ENCODE measurements at places on chromosomes 11 and 22. TPM values are rescaled to one million over a fixed set of nuclear protein-coding genes. Genes with fewer than 3 reads are reported as not detected.

GRCh38 chr11:65577756-65578109 is 1.9 kb downstream of the EHBP1L1 start:
- peak; percentile 81 for DNase-seq
- H3K4me1 ChIP-seq = peaks cover 66% of the 10 kb centered on the region
- H3K4me3 ChIP-seq = peak overlapping the region; percentile 87
- H3K27me3 ChIP-seq = no peaks in the 10 kb centered on the region
- H3K36me3 ChIP-seq = peaks cover 36% of the 10 kb centered on the region

- H3K4me3 ChIP-seq = no peak overlapping the region
- H3K4me1 ChIP-seq = peaks cover 27% of the 10 kb centered on the region
- H3K27ac ChIP-seq = no peak overlapping the region
Observed at GRCh38 chr11:64799623-64800302, 3.3 kb downstream of the MAP4K2 start.

- H3K27me3 ChIP-seq = no peaks in the 10 kb centered on the region
- no peak overlapping the region for H3K4me3 ChIP-seq
- H3K36me3 ChIP-seq = no peaks in the 10 kb centered on the region
- DNase-seq = no peak
Observed at GRCh38 chr11:75319035-75319877, 32.2 kb downstream of the ARRB1 start.

GRCh38 chr22:17501679-17502285 is 61.5 kb upstream of the SLC25A18 start:
- no peak overlapping the region for H3K4me3 ChIP-seq
- no peak overlapping the region for H3K27ac ChIP-seq
- no peak for DNase-seq
- no peaks in the 10 kb centered on the region for H3K4me1 ChIP-seq
- peaks cover 5% of the 10 kb centered on the region for H3K36me3 ChIP-seq

DNA sequence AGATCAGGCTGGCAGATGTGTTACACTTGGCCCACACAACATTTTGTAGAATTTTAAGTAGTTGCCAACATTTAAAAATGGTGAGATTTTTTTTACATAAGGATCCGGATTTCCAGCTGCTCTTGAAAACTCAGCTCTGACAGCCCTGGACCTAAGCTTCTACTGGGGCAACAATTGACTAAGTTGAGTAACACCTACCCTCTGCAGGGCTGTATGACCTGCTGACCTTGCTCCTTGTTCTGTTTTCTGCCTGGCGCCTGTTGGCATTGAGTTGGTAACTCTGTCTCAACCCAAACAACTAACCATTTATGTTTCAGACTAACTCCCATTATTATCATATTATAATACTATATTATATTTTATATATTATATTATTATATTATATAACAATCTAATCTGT is 21.1 kb upstream of the LRRC55 start:
- no peaks in the 10 kb centered on the region for H3K36me3 ChIP-seq
- no peak overlapping the region for H3K27ac ChIP-seq
- H3K4me1 ChIP-seq = peaks cover 6% of the 10 kb centered on the region
- H3K27me3 ChIP-seq = no peaks in the 10 kb centered on the region

DNA sequence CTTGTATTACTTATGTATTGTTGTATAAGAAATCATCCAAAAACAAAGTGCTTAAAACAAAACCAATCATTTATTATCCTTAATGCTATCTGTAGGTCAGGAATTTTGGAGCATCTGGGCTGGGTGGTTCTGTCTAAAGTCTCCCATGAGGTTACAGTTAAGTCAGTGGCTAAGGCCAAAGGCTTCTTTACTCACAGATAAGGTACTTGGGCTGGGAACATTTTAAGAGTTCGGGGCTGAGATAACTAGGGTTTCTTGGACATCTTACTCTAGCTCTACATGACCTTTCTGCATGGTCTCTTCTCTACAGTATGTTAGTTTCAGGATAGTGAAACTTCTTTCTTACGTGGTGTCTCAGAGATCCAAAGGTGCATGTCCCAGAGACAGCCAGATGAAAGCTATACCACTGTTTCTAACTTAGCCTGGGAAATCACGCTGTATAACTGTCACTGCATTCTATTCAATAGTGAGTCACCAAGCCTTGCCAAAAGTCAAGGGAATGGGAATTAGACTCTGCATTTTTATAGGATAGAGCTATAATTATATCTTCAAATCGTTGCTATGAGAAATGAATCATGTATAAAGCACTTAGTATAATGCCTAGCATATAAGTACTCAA is 29.6 kb downstream of the SOX6 start:
- H3K4me3 ChIP-seq = no peak overlapping the region
- no peak overlapping the region for H3K27ac ChIP-seq
- no peak for DNase-seq
- H3K4me1 ChIP-seq = no peaks in the 10 kb centered on the region
- H3K36me3 ChIP-seq = no peaks in the 10 kb centered on the region

- peak; percentile 68 for DNase-seq
- H3K27ac ChIP-seq = peak overlapping the region; percentile 94
- H3K4me1 ChIP-seq = peaks cover 93% of the 10 kb centered on the region
- H3K36me3 ChIP-seq = no peaks in the 10 kb centered on the region
Observed at GRCh38 chr22:46058591-46059519, 81.9 kb upstream of the WNT7B start.

GRCh38 chr11:61611309-61611708 is 30.4 kb upstream of the SYT7 start:
- H3K4me3 ChIP-seq = no peak overlapping the region
- no peaks in the 10 kb centered on the region for H3K4me1 ChIP-seq
- no peak overlapping the region for H3K27ac ChIP-seq
- no peak for DNase-seq
- peaks cover 18% of the 10 kb centered on the region for H3K27me3 ChIP-seq

DNA sequence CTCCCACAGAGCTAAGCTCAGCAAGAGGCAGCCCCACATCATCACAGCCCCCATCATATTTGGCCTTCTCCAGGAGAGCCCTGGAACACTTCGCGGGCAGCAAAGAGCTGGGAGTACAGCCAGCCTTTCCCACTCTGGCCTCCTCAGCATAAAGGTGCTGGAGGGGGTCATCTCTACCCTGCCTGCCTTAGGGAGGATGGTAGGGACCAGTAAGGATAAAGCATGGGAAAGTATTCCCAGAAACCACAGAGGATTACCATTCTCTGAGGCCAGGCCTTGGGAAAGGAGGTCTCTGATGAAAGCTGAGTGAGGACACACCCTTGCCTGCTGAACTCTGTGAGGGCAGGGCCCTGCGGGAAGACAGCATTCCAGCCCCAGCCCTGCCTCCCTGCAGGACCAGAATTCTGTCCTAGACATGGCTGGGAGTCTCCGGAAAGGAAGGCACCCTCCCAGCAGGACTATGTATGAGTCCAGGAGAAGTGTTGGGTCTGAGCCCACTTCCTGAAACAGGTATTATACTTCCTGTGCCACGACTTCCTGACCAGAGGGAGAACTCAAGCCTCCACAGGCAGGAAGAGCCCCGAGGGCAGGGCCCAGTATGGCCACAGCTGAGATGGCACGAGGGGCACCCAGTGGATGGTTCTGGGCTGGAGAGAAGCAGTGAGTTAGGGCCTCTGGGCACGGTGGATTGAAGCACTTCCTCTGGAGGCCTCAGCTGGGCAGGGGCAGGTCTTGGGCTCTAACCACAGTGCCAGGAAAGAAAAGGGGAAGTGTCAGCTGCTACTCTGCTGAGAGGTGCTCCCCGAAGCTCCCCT is 12.9 kb upstream of the CASTOR1 start:
- DNase-seq = peak; percentile 81
- H3K27me3 ChIP-seq = no peaks in the 10 kb centered on the region
- H3K27ac ChIP-seq = peak overlapping the region; percentile 89
- peaks cover 57% of the 10 kb centered on the region for H3K36me3 ChIP-seq

DNA sequence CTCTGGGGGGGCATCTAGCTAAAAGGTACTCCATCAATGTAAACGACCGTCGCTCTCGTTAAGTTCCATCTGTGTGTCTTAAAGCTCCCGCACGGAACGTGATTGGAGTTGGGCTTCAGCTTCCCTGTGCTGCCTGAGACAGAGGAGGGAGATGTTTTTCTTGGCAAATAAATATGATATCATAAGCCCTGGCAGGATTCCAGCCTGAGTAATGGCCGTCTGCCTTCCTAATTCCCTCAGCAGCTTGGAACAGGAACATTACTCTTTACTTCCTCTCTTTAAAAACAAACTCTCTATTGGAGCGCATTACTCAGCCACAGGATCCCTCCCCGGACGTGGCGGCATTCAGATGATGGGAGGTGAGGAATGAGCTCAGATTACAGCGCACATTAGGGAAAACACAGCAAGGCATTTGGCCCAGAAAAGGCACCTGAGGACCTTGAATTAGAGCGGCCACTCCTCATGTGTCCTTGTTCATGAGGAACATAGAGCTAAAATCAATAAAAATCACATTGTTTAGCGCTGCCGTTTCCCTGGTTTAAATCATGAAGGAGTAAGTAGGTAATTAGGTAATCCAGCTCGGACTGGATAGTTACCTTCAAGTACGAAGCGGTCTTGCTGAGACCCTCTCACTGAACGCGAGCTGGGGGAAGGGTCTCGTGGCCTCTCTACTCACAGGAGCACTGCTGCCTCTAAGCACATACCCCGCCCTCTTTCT is 230.4 kb downstream of the ST3GAL4 start:
- peak overlapping the region; percentile 11 for H3K4me3 ChIP-seq
- DNase-seq = peak; percentile 76
- peaks cover 12% of the 10 kb centered on the region for H3K4me1 ChIP-seq

DNA sequence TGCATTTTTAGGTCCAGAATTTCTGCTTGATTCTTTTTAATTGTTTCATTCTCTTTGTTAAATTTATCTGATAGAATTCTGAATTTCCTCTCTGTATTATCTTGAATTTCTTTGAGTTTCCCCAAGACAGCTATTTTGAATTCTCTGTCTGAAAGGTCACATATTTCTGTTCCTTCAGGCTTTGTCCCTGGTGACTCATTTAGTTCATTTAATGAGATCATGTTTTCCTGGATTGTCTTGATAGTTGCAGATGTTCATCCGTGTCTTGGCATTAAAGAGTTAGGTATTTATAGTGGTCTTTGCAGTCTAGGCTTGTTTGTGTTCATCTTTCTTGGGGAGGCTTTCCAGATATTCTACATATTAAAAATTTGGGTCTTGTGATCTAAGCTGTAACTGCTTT is 694.8 kb upstream of the CCDC179 start:
- H3K36me3 ChIP-seq = no peaks in the 10 kb centered on the region
- no peaks in the 10 kb centered on the region for H3K4me1 ChIP-seq
- no peak for DNase-seq
- H3K27me3 ChIP-seq = no peaks in the 10 kb centered on the region

DNA sequence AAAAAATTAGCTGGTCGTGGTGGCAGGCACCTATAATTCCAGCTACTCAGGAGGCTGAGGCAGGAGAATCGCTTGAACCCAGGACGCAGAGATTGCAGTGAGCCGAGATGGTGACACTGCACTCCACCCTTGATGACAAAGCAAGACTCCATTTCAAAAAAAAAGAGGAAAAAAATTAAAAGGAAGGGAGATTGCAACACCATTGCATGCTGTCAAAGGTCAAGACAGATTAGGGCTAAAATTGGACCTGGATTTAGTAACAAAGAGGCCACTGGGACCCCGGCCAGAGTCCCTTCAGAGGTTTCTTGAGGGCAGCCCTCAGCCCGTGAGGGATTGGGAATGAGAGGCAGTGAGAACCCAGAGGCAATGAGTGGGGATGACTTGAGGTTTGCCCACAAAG is 8.2 kb upstream of the MAFF start:
- no peak for DNase-seq
- H3K27ac ChIP-seq = no peak overlapping the region
- H3K36me3 ChIP-seq = no peaks in the 10 kb centered on the region
- H3K4me1 ChIP-seq = peaks cover 6% of the 10 kb centered on the region

DNA sequence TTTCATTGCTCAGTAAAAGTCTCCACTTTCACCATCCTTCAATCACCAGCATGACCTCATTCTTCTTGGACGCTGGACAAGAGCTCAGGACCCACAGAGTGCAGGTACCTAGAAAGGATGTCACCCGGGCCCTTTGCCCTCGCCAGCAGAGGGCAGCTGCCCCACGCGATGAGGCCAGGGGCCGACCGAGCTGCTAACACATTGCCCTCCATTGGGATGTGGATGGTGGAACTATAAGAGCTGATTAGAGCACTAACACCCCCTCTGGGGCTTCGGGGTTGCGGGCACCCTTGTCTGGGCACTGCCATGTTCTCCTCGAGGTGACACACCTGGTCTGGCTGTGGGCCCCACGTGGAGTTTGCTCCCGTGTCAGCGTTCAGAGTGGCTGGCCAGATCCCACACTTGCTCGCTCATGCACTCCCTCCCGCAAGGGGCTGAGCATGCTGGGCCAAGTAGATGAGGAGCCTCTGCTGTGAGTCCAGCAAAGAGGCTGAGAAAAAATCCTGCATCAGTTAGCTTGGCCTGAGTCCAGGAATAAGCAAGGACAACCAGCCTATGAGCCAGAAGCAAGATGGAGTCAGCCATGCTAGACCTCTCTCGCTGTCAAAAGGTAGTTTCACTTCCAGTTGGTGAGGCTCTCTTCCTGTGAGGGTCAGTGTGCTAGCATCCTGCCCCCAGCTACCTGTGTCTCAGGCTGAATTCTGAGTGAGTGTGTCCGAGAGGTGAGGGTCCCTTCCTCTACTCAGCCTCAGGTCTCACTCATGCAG is 9.8 kb downstream of the KRTAP5-6 start:
- no peaks in the 10 kb centered on the region for H3K36me3 ChIP-seq
- H3K4me3 ChIP-seq = no peak overlapping the region
- no peak overlapping the region for H3K27ac ChIP-seq
- no peak for DNase-seq
- H3K4me1 ChIP-seq = no peaks in the 10 kb centered on the region

DNA sequence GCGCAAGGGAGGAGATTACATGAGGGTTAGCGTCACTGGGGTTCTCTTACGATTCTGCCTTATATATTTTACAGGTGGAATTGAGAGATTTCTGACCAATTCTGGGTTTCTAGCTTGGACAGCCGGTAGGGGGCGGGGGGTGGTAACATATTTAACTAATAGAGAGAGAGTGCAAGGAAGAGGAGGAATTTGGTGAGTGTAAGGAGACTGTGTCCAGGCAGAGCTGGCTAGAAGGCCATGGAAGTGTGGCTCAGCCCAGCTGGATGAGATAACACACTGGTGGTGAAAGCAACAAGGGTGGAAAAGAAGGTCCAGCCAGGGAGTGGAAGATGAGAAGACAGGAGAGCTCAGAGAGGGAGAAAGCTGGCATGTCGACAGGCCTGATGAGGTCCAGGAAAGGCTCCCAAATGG is 56.5 kb downstream of the ST3GAL4 start:
- no peaks in the 10 kb centered on the region for H3K4me1 ChIP-seq
- H3K27me3 ChIP-seq = no peaks in the 10 kb centered on the region
- H3K27ac ChIP-seq = no peak overlapping the region

GRCh38 chr11:8056810-8057463 is 24.1 kb upstream of the TUB start:
- H3K4me1 ChIP-seq = peaks cover 34% of the 10 kb centered on the region
- peak; percentile 95 for DNase-seq
- H3K36me3 ChIP-seq = no peaks in the 10 kb centered on the region
- H3K4me3 ChIP-seq = no peak overlapping the region

DNA sequence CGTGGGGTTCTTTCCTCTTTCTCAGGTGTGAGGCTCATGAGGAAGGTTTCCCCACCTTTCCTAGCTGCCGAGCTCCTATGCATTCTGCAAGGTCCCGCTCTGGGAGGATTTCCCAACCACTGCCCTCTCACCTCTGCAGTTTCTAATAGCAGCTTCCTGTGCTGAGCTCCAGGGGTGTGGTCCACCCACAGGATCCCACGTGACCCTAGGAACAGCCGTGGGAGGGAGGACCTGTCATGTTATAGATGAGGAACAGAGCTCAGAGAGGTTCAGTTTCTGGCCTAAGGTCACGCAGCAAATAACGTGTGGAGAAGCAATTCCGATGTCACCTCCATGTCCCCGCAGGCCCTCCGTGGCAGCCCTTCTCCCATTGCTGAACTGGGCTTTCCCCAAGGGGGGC is 38.5 kb downstream of the FLRT1 start:
- no peak overlapping the region for H3K4me3 ChIP-seq
- no peak for DNase-seq
- no peak overlapping the region for H3K27ac ChIP-seq

The E2F8 gene
- not detected for total RNA-seq

The OVOL1 gene
- not detected for total RNA-seq

The KCNK7 gene
- total RNA-seq = 0.71 TPM

The FGF4 gene
- not detected for total RNA-seq

The KDM4E gene
- total RNA-seq = not detected

The POTEH gene
- total RNA-seq = not detected

Data from sigmoid colon (tissue), 7 donors.